ENCODE measurements at places on chromosomes 2 and 18. TPM values are rescaled to one million over a fixed set of nuclear protein-coding genes. Genes with fewer than 3 reads are reported as not detected.

- DNase-seq, result no peak
These were observed 214.0 kb upstream of the NT5C1B start for GRCh38 chr2:18803141-18803939.

DNA sequence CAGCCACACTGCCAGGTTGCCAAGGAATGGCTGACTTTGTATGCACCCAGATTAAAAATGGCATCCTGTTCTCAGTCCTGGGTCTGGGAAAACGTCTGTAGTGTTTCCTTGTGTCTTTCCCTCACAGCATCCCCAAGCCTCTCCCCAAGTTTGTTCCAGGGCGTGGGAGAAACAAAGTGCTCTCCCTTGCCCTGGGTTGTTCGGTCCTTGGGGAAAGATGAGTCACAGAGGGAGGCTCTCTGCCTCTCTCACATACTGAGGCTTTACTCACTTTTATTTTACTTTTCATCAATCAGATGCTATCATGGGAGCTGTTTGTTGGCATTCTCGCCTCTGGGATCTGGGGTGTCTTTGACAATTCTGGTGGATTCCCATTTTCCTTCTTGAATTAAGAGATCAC lies 492.3 kb downstream of the XIRP2 start:
- DNase-seq, result no peak

- peak; percentile 57 for DNase-seq
These were observed 29.8 kb downstream of the TOGARAM2 start for GRCh38 chr2:29010946-29011345.

- DNase-seq, result no peak
These were observed 41.2 kb downstream of the RALBP1 start for GRCh38 chr18:9516437-9517064.

DNA sequence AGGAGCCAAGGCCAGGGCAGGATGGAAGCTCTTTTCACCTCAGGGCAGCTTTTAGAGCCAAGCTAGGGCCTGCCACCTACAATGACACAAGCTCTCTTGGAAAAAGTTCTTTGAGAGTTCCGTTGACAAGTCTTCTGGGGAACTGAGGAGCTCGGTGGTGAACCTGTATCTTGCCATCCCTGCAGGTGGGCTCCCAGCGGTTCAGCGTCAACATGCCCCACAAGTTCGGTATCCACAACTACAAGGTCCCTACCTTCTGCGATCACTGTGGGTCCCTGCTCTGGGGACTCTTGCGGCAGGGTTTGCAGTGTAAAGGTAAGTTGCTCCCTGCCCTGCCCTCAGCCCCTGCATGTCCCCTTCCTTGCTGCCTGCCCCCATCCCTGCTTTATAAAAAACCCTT lies 312.8 kb upstream of the EPAS1 start:
- DNase-seq, result no peak

DNA sequence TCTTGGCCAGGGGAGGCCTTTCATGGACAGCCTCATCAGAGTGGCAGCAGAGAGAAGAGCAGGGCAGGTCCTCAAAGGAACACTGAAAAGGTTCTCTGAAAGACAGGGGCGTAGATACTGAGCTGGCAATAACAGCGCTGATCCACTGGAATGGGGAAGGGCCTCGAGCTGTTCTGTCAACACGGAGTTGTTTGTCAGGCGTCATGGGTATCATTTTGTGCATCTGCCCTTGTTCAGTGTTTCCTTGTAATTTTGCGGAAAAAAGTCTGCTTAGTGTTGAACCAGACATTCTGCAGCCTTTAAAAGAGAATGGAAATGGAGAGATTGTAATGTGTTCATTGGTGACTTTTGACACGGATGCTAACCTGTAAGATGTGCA lies 21.5 kb downstream of the AGAP1 start:
- DNase-seq, result no peak

DNA sequence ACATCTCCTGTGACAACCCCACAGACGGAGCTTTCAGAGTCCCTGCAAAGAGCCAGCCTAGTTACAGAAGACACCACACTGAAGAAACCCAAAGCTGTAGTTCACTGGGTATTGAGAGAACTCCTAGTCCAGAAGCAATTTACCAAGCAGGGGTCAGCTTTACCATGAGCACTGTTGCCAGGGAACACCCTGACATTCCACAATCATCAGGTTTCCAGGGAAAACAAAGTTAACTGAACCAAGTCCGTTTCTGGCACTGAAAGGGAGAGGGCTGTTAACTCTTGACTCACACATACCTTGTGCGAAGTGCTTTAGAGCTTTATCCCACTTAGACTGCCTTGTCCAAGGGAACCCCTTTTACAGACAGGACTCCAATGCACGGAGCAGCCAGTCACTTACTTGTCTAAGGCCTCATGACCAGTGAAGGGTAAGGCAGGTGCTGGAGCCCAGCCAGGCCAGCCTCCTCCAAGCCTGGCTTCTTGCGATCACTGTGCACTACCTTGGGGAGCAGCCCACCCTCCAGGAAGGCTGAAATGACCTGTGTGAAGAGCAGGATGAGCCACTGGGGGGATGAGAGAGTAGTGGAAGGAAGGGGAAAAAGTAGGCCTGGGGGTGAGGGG lies 53.9 kb downstream of the REEP1 start:
- peak; percentile 40 for DNase-seq

DNA sequence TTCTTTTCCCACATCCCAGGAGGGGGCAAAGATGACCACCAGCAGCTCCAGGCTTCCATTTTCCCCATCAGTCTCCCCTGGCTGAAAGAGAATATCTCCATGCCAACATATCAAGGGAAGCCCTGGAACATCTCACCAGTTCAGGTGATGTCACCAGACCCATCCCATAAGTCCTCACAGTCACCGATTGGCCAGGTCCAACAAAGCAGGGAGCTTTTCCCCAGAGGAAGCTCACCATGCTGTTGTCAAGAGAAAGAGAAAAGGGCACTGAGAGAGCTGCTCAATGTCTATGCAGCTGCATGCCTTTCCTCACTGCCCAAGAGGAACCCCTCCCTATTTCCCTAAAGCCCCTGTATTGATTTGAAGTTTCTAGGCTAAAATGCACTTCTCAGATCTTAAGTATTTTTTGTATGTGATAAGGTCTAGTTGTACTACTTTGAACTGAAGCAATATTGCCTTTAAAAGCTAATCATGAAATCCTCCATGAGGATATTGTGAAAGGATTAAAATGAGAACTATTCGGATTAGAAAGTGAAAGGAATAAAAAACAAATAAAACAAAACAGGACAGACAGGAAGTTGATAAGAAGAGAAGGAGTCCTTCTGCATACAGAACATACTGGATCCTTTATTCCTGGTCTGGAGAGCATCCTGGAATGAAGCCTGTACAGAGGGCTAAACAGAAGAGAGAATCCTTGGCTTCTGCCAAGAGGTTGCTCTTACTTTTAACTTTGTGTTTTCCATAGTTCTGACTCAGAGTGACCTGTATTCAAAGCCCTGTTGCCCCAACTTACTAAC lies 45.2 kb upstream of the CTIF start:
- no peak for DNase-seq

DNA sequence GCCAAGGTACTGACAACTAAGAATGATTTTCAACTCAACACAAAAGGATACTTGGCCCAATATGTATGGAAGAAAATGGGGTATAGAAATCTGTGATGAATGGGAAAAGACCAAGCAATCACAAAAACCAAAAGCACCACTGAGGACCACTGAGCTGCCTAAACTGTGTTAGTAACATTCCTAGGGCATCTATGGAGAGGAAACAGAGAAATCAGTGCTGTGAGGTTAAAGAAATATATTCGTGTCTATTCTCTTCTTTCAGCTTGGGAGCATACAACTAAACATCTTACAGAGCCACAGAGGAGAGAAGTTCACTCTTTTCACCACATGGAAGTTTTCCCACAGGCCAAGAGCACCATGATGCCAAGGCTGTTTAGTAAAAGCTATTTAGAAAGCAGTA lies 47.3 kb upstream of the CALCRL start:
- no peak for DNase-seq

- no peak for DNase-seq
These were observed 321.2 kb upstream of the CDH7 start for GRCh38 chr18:65429601-65430000.

GRCh38 chr18:7273301-7273921 lies 42.5 kb downstream of the LRRC30 start:
- DNase-seq, result peak; percentile 73

DNA sequence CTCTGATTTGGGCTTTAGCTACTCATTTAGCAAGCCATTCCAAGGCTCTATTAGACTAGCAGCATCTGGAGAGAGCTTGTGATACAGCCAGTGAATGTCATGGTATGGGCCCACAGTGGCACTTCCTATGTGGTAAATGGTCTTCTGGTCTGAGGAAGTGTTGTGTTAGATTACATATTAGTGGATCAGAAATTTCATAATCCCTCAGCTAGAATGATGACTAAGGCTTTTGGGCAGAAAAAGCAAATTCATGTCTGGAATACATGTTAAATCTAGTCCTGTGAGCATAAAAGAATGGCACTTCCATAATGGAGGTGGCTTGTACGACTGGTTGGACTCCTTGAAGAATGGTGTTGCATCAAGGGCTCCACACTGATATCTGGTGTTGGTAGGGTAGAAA lies 436.8 kb upstream of the CWC22 start:
- no peak for DNase-seq

GRCh38 chr2:7193457-7193856 lies 276.2 kb downstream of the RNF144A start:
- no peak for DNase-seq

- DNase-seq, result no peak
These were observed 34.5 kb upstream of the CCNYL1 start for GRCh38 chr2:207676827-207677354.

GRCh38 chr18:39190508-39190907 lies 1624.9 kb upstream of the CELF4 start:
- DNase-seq, result no peak

GRCh38 chr2:444937-445884 lies 157.3 kb upstream of the ALKAL2 start:
- DNase-seq, result no peak

GRCh38 chr2:62974999-62975398 lies 75.6 kb upstream of the OTX1 start:
- DNase-seq, result no peak

DNA sequence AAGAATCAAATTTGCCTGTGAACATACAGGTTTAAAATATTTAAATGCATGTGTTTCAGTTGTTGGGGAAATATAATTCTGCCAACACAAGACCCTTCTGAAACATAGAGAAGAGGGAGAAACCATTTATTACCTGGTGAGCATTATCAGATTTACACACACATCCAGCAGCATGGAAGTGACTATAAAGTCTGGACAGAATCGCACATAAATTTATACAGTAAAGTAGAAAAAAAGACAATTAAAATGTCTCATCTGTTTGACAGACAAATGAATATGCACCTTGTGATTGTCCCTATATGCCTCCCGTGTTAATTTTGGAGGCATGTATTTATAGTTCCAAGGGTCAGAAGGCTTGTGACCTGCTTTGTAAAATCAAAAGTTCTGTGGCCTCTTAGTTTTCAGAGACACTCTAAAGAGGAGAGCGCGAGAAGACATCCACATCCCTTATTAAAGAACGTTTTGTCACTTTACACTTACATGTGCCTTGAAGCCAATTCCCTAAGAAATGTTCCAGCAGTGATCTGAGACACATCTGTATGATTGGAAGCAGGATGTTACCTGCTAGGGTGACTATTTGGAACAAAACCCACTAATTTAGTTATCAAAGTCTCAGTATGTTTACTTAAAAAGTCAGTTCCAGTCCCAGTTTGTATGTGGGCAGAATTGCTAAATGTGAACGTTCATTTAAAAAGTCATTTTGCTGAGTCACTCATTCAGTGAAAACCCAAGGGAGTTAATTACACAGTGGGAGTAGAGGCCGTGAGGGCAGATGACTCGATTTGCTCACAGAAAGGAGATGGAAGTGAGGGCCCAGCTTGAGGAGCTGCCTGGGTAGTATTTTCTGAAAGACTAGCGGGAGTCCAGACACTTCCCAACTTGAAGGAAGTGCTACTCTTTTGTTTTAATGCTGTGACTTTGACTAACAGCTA lies 527.6 kb upstream of the MEX3C start:
- no peak for DNase-seq

- no peak for DNase-seq
These were observed 11.8 kb downstream of the RDH14 start for GRCh38 chr2:18548621-18549020.

DNA sequence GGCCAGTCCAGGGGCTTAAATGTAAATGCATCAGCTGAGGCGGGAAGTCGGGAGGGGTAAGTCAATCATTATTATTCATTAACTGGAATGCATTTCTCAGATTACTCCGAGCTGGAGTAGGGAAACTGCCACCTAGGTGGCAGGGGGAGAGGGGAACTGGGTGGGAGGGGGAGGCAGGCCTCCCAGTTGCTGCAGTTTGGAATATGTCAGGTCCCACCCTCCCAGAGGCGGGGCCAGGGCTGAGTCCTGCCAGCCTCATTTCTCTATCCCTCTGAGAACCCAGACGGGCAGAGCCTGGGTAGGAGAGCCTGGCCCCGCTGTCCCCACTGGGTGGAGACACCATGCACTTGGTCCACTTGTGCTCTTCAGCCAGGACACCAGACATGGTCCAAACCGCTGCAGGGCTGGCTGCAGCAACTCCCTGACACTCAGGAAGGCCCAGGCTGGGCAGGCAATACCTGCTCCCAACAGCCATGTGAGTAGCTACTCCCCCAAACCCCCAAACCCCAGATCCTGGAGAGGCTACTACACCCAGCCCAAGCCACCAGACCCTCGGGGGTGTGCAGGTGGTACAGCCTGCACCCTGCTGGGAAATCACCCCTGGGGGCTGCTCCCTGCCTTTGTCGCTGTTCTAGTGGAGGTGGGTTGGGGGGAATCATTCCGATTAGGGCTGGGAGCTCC lies at the start of gene GPBAR1:
Gene GPBAR1 (plus strand): TSS at position 274 of the 681 bp plus-strand sequence. CDS start 1,710 bp downstream, outside the sequence.
- peak; percentile 66 for DNase-seq

- DNase-seq, result no peak
These were observed 167.0 kb upstream of the HDAC4 start for GRCh38 chr2:239567786-239568185.

DNA sequence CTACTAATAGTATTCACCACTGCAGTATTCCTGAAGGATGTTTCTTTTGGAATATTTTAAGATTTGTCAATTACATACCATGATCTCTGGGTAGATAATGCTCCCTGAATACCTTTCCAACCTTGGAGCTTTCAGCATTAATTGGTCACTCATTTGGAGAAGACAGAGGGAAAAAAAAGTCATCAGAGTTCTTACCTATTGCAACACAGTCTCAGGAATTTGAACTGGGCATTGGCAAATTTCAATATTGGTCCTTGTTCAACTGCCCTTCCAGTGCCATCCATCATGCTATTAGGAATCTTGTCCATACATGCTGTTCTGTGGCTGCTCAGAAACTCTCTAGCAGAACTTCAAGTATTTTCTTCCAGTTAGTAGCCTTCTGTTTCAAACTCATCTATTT lies 83.6 kb upstream of the KCNJ3 start:
- no peak for DNase-seq

IL1R2 gene
- 1.4 TPM for total RNA-seq

CAPN14 gene
- 0.42 TPM for total RNA-seq

SCN1A gene
- total RNA-seq, result 0.92 TPM

THOC1 gene
- total RNA-seq, result 12.4 TPM

KCNIP3 gene
- 5.3 TPM for total RNA-seq

NOSTRIN gene
- 11.5 TPM for total RNA-seq

FLACC1 gene
- 5.0 TPM for total RNA-seq

YWHAQ gene
- 119 TPM for total RNA-seq

IWS1 gene
- total RNA-seq, result 58.1 TPM

FBXO15 gene
- not detected for total RNA-seq

RUFY4 gene
- total RNA-seq, result not detected

GALR1 gene
- not detected for total RNA-seq

PLEK gene
- 4.1 TPM for total RNA-seq

Measured in left ventricle myocardium superior (tissue), 1 donor.